ENCODE measurements at places on chromosomes 4 and X. TPM values are rescaled to one million over a fixed set of nuclear protein-coding genes. Genes with fewer than 3 reads are reported as not detected.

DNA sequence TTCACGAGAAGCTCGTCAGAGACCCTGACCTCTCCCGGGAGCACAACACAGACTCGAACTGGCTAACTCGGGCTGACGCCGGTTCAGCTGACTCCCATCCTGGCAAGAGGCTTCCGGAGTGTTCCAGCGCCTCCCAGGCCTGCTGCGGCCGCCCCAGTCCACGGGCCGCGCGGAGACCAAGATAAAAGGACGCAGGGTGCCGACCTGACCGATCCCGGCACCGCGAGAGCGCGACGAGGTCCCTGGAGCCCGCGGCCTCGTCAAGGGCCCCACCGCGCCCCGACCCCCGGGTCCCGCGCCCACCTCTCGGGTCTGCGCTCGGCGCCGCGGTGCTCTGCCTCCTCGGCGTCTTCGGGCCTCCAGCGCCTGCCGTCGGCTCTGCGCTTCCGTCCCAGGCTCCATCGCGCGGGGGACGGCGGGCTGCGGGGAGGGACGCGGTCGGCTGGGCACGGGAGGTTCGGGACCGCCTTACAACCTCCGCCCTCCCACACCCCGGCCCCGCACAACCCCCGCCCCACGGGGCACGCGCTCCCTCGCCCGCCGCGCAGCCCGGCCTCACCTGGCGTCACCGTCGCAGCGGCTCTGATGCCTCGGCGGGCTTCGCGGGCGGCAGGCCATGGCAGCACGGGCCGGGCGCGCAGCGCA is 426 bp downstream of the SLBP start:
- DNase-seq: peak; percentile 52

DNA sequence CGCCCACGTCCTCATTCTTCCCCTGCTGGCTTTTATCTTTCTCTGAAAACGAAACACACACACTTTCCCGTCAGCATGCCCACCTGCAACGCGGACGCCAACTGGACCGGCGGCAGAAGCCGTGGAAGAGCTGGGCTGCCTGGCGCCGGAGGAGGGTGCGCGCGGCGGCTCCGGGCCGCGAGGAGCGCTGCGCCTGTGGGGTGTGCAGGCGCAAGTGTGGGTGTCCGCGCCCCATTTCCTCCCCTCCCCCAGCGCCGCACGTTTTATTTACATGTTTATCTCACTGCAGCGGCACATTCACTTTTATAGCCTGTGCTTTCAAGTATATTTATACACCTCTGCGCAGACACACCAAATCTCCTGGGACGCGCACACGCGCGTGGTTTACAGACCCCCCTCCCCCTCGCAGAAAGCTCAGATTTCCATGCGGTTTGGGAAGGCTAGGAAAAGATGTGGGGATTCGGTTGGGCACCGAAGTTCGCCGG is 1.5 kb downstream of the PITX2 start:
- DNase-seq: no peak

- no peak for DNase-seq
These were observed 6.1 kb upstream of the CYSLTR1 start for GRCh38 chrX:78333521-78333920.

- no peak for DNase-seq
These were observed 6.8 kb downstream of the LHFPL1 start for GRCh38 chrX:112672788-112673560.

NDST4 gene
- not detected for total RNA-seq

- DNase-seq: no peak
These were observed 2.3 kb downstream of the FRMPD3 start for GRCh38 chrX:107451731-107452130.

- no peak for DNase-seq
These were observed 134.1 kb upstream of the MAP3K15 start for GRCh38 chrX:19649226-19649995.

BCAP31 gene
- total RNA-seq: 91.5 TPM

GRCh38 chrX:154991039-154991438 is 31.5 kb downstream of the F8 start:
- peak; percentile 30 for DNase-seq

FATE1 gene
- total RNA-seq: not detected

- no peak for DNase-seq
These were observed 113.9 kb downstream of the SNCA start for GRCh38 chr4:89723096-89723495.

DNA sequence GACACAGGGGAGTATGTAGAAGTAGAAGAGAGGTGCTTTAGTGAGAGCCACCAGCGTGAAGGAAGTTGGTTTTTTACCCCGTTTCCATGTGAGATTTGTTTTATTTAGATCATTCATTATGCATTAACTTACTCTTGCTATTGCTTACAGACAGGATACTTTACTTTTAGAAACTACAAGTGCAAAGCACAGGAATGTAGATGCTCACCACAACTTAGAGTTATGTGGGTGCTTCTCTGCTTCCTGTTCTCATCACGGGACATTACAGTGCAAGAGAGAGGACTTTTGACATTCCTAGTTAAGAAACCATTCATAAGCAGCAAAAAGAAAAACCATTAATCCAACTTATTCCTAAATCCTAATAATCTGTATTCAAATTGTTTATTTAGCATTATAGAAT is 25.6 kb upstream of the SPANXD start:
- DNase-seq: no peak

GRCh38 chrX:12790885-12791256 is 341 bp upstream of the PRPS2 start:
- DNase-seq: no peak

DNA sequence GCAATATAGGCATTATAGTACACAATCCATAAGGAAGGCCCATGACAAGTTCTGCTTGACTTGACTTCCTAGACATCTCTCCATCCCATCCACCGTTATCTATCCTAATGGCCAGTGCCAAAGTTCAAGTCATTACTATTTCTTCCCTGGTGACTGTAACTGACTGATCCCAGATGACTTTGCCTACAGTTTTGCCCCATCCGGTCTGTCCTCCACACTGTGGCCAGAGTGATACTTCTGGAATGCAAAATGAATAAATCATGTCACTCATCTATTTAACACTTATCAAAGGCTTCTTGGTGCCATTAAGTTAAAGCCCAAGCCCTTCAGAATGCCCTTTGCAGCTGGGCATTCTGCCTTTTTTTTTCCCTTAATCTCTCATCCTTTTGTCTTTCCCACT is 130.8 kb downstream of the PPARGC1A start:
- no peak for DNase-seq

DNA sequence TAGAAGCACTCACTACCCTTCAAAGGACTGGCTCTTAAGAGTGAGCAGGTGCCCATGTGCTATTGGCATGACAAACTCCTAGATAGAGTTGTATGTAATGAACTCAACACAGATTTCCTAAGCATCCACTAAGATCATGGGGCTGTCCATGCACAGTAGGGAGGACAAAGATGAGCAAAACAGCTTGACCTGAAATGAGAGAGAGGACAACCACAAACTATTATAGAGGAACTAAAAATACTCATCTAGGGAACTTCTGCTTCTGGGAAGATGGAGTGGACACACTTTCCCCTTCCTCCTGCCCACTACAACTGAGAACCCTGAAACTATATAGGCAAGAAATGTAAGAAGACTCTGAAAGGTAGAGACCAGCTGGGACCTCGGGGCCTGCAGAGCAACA is 20.8 kb upstream of the TMEM128 start:
- DNase-seq: no peak

NSD2 gene
- total RNA-seq: 268 TPM

DNA sequence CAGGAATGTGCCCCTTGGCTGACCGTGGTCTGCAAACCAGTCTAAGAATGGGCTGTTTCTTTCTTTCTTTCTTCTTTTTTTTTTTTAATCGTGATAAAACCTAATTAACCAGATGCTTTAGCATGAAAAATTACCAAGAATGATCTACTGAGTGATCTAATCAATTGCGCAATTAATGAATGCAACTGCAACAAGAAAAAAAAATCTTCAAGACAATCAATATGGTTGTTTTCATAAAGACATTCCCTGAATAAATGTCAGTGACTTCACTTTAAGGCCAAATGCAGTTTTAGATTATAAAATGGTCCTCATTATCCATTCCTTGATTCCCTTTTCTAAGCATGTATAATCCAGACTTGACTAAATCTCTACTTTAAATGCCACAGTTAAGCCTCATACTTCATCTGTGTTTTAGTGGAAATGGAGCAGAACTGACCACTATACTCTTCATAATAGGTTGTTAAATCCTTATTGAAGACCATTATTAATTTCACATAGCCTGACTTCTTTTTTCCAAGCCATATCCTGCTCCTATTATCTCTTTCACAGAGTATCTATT is 51.6 kb upstream of the SETD7 start:
- no peak for DNase-seq

GAGE1 gene
- total RNA-seq: not detected

DNA sequence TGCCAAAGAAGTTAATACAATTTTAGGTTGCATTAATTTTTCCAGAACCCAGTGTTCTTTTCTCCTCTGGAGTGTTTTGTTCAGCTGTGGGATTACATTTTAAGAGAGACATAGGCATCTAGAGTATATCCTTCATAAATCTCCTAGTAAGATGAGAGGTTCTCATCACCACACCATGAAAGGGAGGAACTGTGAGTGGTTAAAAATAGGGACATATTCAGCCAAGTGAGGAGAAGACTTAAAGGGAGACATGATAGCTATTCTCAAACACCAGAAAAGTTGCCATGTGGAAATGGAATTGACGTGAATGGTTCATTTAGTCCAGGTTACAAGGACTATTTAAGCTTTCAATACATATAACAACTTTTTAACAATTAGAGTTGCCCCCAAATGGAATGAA is 6.5 kb upstream of the MRPL1 start:
- DNase-seq: no peak

TREX2 gene
- total RNA-seq: 2.8 TPM

STBD1 gene
- 0.30 TPM for total RNA-seq

- no peak for DNase-seq
These were observed 1697.1 kb downstream of the STIM2 start for GRCh38 chr4:28557755-28558154.

DNA sequence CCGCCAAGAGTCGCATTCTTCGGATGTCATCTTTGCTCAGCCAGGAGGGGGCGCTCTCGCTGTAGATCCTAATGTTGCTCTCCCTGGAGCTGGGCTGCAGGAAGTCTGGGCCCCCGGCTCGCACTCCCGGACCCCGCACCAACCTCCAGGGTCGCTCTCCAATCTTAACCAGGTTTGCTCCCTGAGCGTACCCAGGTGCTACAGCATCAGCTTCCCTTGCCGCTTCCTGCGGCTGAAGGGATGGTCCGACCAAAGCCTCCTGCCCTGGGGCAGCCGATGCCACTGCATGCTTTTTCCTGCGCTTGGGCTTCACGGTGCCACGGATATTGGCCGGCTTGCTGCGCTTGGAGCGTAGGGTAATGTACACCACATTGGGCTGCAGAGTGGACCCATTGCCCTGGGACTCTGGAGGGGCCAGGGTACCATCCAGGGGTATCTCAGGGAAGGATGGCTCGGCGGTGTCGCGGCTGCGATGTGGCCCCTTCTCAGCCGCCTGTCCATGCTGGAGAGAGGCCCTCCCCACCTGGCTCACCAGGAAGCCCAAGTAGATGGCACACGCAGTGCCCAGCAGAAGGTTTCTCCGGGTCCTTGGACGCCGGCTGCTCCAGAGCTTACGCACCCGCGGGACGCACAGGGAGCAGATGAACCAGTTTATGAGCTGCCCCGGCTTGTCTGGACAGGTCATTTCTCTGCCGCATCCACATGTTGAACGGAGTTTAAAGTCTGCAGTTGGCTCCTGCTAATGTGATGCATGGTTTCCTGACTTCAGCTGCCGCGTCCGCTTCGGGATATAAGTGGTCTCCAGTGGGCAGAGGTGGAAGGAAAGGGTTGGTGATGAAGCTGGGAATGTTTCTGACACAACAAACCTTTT is 1.9 kb downstream of the GASK1B start:
- DNase-seq: peak; percentile 38

IL1RAPL2 gene
- not detected for total RNA-seq

DNA sequence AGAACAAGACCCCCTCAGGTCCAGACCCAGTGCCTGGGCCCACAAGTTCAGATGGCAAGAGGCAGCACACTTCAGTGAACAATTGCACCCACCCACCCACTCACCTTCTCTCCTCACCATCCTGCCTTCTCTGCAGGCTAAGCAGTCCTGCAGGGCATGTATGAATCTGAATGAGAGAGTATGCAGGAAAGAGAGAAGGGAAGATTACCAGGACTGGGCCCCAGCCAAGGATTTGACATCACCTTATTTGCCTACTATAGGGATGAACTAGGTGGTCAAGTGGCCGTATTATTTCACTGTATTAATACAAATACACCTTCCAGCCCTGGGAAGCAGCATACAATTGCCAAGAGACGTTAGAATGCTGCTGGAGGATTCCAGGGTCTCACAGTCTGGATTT is 2.1 kb upstream of the ZNF141 start:
- DNase-seq: no peak

DNA sequence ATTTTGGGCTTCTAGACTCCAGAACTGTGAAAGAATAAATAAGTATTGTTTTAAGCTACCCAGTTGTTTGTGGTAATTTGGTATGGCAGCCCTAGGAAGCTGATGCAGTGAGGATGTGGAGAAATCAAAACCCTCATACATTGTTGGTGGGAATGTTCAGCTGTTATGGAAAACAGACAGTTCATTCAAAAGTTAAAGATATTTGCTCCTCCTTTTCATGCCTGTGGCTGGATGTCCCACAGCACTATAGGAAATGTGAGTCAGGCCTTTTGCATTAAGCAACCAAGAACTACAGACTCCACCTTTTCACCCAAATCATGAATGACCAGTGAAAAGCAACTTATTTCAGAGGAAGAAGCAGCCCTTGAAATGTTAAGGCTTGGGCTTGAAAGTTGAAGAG is 6.7 kb downstream of the BBS12 start:
- DNase-seq: no peak

DNA sequence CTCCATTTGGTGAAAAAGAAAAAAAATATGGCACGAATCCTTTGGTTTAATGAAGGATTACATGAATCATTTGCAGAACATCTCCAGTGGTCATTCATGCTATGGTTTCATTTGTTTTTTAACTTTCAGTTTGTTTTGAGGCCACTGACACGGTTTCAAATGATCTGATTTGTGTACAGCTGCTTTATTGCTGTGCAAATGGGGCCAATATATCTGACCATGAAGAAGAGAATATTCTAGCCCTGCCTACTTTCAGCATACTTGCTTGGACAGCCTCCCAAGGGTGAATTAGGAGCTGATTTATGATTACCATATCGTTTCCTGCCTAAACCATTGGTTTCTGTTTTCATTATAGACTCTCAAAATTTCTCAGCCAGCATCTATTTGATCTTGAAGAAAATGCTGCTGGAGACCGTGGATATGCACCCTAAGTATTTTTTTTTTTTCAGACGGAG is 30.7 kb downstream of the SPARCL1 start:
- DNase-seq: no peak

- no peak for DNase-seq
These were observed 208.4 kb downstream of the NDST4 start for GRCh38 chr4:114905017-114905416.

Measured in activated T-cell treated with anti-CD3 and anti-CD28 coated beads, Interleukin-2, amount 50 U/mL, for 72 hours (primary cell).